ENCODE measurements at places on chromosomes 2 and 18. TPM values are rescaled to one million over a fixed set of nuclear protein-coding genes. Genes with fewer than 3 reads are reported as not detected.

Gene GTF2A1L
- polyA plus RNA-seq = not detected

GRCh38 chr2:152508446-152508845 lies 173.5 kb downstream of the FMNL2 start:
- no peak for DNase-seq
- no peaks in the 10 kb centered on the region for H3K4me1 ChIP-seq
- H3K36me3 ChIP-seq = no peaks in the 10 kb centered on the region
- no peak overlapping the region for H3K4me3 ChIP-seq
- H3K27me3 ChIP-seq = no peaks in the 10 kb centered on the region

DNA sequence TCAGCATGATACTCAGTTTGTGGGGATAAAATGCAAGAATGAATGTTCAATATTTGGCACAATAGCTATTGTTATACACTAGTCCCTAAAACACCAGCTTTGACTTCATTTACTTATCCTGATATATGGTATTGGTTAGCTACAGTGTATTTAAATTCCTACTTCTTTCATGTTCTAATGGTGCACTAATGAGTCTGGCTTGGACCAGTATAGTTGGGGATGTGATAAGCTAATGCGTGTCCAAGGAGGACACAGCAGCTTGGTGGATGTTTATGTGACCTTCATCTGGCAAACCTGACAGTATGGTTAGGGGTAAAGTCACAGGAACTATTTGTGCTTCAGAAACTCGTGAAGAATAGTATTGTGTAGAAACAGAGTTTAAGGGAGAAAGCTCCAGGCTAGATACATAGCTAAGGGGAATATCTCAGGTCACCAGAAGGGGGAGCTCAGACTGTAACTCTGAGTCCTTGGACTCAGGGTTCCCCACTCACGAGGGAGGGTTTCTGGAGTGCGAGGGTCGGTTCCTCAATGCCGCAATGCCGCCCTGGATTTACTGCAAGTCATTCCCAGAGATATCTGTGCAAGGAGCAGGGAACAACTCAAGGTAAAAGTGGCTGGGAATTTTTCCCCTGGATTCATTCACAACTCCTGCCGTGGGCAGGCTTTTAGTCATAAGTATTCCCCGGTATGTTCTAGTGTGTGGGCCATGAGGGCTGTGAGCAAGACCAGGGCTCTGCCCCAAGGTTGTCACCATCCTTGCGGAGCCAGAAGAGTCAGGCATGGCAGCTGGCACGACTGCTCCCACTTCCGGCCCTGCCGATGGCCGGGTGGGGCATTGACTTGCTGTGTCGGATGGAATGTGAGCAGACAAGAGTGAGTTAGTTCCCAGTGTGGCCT lies 14.5 kb downstream of the IL1R2 start:
- H3K4me1 ChIP-seq = peaks cover 7% of the 10 kb centered on the region
- H3K27me3 ChIP-seq = no peaks in the 10 kb centered on the region
- H3K27ac ChIP-seq = no peak overlapping the region
- no peaks in the 10 kb centered on the region for H3K36me3 ChIP-seq
- DNase-seq = no peak

Gene CDK5R2
- polyA plus RNA-seq = not detected

Gene COL4A4
- not detected for polyA plus RNA-seq

DNA sequence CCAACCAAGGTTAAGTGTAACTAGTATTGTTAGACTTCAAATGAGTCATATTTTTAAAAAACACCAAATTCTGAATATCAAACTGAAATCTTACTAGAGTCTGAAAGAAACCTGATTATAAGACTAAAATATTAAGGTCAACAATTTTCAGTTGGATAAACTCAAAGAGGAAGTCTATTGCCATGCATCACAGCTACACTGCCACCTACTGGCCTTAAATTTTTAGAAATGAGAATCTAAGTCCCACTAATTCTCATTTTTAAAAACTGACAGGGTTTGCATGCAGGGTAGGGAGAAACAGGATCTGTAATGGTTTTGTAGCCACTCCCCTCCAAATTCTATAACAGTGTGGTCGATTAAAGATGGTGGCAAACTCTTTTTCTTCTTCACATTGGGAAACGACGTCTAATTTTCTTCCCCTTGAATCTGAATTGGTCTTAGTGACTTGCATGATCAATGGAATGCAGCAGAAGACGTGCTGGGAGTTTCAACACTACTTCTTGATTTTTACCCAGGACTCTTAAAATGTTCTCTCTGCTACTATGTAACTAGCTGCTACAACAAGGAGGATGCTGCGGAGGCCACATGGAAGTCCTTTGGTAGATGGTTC lies 176.1 kb upstream of the SESTD1 start:
- no peak overlapping the region for H3K4me3 ChIP-seq
- no peaks in the 10 kb centered on the region for H3K27me3 ChIP-seq
- no peak for DNase-seq
- no peaks in the 10 kb centered on the region for H3K36me3 ChIP-seq

Gene HOXD12
- not detected for polyA plus RNA-seq

- no peaks in the 10 kb centered on the region for H3K4me1 ChIP-seq
- no peaks in the 10 kb centered on the region for H3K27me3 ChIP-seq
- DNase-seq = no peak
- H3K4me3 ChIP-seq = no peak overlapping the region
Measured at GRCh38 chr2:130316596-130316995, 26.1 kb upstream of the IMP4 start.

Gene ANTXR1
- not detected for polyA plus RNA-seq

DNA sequence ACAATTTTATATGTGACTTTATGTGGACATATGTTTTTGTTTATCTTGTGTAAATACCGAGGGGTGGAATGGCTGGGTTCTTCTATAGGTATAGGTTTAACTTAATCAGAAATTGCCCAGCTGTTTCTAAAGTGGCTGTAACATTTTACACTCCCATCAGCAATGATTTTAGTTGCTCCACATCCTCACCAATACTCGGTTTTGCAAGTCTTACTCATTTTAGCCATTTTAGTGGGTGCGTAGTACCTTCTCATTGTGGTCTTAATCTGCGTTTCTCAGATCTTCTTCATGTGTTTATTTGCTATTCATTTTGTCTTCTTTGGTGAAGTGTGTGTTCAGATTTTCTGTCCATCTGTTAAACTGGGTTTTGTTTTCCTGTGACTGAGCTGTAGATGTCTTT lies 95.4 kb upstream of the BCL2L11 start:
- no peak for DNase-seq
- no peak overlapping the region for H3K27ac ChIP-seq

DNA sequence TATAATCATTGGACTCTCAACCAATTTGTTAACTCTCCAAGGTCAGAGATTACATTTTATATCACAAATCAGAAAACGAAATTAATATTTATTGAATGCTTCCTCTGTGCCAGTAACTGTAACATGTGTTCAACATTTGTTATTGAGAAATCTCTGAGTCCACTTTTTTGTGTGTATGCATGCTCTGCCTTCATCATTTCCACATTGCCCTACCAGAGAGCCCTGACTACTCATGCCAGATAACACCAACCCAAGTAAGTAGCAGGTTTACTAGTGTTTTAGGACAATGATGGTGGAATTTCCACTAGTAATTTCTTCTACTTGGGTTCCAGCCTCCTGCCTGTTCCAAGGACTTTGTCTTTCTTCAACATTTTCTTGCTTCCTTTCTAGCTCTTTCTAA lies 14.2 kb upstream of the FAP start:
- H3K27me3 ChIP-seq = no peaks in the 10 kb centered on the region
- H3K36me3 ChIP-seq = no peaks in the 10 kb centered on the region
- no peak overlapping the region for H3K4me3 ChIP-seq
- DNase-seq = no peak

Gene REG3A
- polyA plus RNA-seq = not detected

Gene FLACC1
- 0.77 TPM for polyA plus RNA-seq

Gene STAM2
- polyA plus RNA-seq = 2.9 TPM

- peaks cover 44% of the 10 kb centered on the region for H3K4me1 ChIP-seq
- H3K4me3 ChIP-seq = no peak overlapping the region
- no peaks in the 10 kb centered on the region for H3K27me3 ChIP-seq
- H3K27ac ChIP-seq = no peak overlapping the region
- H3K36me3 ChIP-seq = no peaks in the 10 kb centered on the region
- no peak for DNase-seq
Measured at GRCh38 chr2:148675708-148676107, 31.2 kb downstream of the EPC2 start.

Gene AQP12A
- not detected for polyA plus RNA-seq

Gene ST8SIA5
- polyA plus RNA-seq = not detected

DNA sequence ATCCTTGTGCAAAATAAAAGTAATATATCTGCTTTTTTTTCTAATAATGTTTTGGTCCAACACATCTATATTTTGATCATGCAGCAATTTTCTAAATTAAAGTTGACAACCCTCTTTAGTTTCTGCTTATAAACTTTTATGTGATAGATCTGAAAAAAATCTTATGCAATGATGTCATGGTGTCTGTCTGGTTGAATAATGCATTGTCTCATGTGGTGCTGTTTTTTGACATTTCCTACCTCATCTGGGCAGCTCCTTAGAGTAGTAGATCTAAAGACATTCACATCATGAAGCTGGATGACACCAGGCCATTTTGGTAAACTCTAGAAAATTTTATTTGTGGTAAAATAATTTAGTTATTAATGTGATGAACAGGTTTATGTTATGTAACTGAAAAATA lies 106.8 kb upstream of the FN1 start:
- H3K4me1 ChIP-seq = no peaks in the 10 kb centered on the region
- no peak overlapping the region for H3K4me3 ChIP-seq
- no peaks in the 10 kb centered on the region for H3K27me3 ChIP-seq
- DNase-seq = no peak
- no peaks in the 10 kb centered on the region for H3K36me3 ChIP-seq

DNA sequence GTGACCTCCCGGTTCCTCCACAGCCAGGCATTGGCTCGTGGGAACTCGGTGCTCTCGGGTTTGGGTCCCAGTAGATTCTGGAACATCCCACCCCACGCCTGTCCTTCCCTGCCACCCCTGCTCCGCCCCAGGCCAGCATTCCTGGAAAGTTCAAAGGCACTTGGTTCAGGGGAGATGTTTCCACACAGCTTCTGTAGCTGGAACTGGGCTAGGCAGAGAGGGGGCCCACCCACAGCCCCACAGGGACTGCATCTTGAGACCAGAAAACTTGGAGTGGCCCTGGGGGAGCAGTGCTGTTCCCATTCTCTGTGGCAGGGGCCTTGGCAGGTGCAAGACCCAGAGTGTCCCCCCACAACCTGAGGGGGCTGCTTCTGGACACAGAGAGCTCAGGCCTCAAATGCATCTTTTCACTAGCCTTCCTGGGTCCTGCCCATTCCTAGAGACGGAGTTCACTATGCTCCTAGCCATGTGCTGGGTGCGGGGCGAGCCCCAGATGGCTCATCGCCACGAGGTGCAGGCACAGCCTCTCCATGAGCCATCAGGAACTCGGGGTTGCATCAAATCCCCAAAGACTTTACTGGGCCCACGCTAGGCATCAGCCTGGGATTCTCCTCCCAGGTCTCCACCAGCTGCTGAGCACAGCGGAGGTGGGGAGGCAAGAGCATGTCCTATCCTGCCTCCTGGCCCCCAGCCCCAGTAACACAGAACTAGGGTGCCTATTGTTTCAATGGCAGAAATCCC lies 68.7 kb downstream of the ZFP36L2 start:
- no peaks in the 10 kb centered on the region for H3K27me3 ChIP-seq
- H3K4me3 ChIP-seq = no peak overlapping the region
- no peaks in the 10 kb centered on the region for H3K36me3 ChIP-seq
- no peak for DNase-seq
- peak overlapping the region; percentile 84 for H3K27ac ChIP-seq

- DNase-seq = no peak
- no peaks in the 10 kb centered on the region for H3K4me1 ChIP-seq
- no peak overlapping the region for H3K27ac ChIP-seq
- peaks cover 10% of the 10 kb centered on the region for H3K27me3 ChIP-seq
Measured at GRCh38 chr2:72895154-72895553, 7.9 kb downstream of the SPR start.

- no peaks in the 10 kb centered on the region for H3K36me3 ChIP-seq
- H3K27ac ChIP-seq = no peak overlapping the region
Measured at GRCh38 chr2:73404409-73404808, 18.8 kb downstream of the ALMS1 start.

DNA sequence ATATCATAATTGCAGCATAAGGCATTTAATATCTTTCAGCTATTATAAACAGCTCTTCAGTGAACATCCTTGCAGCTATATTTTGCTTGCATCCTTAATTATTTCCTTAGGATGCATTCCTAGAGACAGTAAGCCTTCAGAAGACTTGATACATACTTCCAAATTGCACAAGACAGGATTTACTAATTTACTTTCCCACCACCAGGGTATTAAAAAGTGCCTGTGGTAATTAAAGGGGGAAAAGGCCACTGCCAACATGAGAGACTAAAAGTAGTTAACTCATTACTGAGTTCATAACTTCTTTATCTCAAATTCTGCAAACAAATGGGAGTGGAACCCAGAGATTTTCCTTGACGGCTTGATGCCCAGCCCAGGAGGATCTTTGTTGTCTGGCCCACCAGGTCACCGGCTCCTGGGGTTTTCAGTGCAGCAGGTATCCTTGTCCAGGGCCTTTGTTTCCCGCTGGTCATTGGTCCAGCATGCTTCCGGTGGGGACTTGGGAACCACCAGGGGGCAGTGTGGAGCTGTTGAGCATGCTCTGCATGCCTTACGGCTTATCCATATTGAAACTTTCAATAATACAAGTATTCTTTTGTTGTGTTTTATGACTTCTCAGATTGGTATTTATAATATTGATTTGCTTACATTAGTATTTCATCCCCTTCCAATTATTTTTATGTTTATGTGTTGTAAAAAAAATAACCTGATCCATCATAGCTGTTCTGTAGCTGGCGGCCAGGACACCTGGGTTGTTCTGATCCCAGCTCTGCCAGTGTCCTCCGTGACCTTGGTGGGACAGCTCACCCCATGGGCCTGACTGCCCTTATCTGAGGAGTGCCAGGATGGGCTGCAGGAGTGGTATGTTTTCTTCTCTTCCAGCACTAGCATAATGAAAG lies 61.4 kb downstream of the TGOLN2 start:
- no peaks in the 10 kb centered on the region for H3K4me1 ChIP-seq
- no peak overlapping the region for H3K4me3 ChIP-seq
- H3K36me3 ChIP-seq = no peaks in the 10 kb centered on the region
- DNase-seq = peak; percentile 53

- H3K27ac ChIP-seq = no peak overlapping the region
- H3K27me3 ChIP-seq = no peaks in the 10 kb centered on the region
- DNase-seq = no peak
- H3K36me3 ChIP-seq = peaks cover 54% of the 10 kb centered on the region
Measured at GRCh38 chr2:230471074-230471473, 55.1 kb downstream of the SP100 start.

Gene ADAM23
- 2.9 TPM for polyA plus RNA-seq

Gene SLC25A52
- not detected for polyA plus RNA-seq

- H3K27me3 ChIP-seq = no peaks in the 10 kb centered on the region
- no peak overlapping the region for H3K4me3 ChIP-seq
- DNase-seq = no peak
- peaks cover 100% of the 10 kb centered on the region for H3K4me1 ChIP-seq
Measured at GRCh38 chr2:98480598-98480997, 35.9 kb downstream of the INPP4A start.

DNA sequence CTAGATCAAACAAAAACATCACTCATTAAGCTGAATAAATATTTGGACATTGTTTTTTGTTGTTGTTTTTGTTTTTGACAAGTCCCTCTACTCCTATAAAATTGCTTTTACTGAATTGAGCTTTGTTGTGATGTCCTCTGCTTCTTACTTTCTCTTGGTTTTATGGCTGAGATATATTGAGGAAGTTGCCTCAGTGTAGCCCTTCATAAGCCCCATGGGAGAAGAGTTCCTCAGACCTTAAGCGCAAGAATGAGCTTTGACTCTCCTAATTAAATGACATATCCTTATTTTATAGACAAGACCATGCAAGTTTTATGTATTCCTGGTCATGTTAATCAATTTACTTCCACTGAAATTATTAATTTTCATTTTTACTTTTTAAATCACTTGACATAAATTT lies 54.9 kb downstream of the CERKL start:
- no peak for DNase-seq
- no peaks in the 10 kb centered on the region for H3K36me3 ChIP-seq
- no peaks in the 10 kb centered on the region for H3K4me1 ChIP-seq
- no peak overlapping the region for H3K4me3 ChIP-seq
- H3K27me3 ChIP-seq = no peaks in the 10 kb centered on the region
- H3K27ac ChIP-seq = no peak overlapping the region

Gene GAL3ST2
- polyA plus RNA-seq = 0.14 TPM

All from CD4-positive, alpha-beta memory T cell (primary cell).